ENCODE measurements at places on chromosomes 5 and 9.

DNA sequence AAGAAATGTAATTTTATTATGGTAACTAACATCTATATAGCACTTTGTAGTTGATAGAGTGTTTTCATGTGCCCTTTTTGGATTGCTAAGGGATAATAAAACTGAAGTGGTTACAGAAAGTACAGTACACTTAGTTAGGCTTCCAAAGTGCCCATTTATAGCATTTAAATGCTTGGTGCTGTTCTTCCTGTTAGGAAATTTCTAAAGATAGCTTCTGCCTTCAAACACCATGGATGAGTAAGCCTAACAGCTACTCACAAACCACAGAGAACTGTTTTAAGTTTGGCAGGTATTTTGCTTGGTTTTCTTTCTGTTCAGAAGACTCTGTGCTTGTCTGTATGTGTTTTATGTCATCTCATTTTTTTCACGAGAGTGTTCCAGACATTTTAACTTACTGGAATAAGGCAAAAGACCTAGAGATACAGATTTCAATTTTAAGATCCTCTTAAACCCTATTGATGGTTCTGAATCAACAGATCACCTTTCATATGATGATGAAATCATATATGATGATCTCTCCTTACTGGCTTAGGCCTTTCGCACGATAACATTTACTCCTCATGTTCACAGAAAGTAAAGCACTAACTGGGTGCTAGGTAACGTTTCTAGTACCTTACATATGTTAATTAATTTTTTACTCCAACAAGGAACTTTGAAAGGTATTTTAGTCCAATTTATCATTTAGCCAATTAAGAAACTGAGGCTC lies 4.4 kb downstream of the RIMOC1 start:
- no peak for DNase-seq

DNA sequence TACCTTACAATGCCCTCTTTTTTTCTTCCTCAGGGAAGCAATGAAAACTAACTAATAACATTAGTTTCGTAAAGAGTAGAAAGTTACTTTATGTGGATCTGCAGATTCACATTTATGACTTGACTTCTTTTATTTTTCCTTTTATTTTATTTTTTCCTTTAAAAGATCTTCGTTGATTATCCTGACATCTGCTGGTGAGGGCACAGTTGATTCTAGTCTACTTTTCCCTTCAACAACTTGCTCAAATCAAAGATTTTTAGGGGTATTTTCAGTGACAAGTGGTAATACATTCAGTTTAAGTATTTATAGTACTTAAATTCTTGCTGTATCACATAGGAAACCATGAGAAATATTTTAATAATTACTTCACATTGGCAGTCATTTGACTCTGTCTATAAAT lies 4.9 kb downstream of the EDIL3 start:
- no peak for DNase-seq

DNA sequence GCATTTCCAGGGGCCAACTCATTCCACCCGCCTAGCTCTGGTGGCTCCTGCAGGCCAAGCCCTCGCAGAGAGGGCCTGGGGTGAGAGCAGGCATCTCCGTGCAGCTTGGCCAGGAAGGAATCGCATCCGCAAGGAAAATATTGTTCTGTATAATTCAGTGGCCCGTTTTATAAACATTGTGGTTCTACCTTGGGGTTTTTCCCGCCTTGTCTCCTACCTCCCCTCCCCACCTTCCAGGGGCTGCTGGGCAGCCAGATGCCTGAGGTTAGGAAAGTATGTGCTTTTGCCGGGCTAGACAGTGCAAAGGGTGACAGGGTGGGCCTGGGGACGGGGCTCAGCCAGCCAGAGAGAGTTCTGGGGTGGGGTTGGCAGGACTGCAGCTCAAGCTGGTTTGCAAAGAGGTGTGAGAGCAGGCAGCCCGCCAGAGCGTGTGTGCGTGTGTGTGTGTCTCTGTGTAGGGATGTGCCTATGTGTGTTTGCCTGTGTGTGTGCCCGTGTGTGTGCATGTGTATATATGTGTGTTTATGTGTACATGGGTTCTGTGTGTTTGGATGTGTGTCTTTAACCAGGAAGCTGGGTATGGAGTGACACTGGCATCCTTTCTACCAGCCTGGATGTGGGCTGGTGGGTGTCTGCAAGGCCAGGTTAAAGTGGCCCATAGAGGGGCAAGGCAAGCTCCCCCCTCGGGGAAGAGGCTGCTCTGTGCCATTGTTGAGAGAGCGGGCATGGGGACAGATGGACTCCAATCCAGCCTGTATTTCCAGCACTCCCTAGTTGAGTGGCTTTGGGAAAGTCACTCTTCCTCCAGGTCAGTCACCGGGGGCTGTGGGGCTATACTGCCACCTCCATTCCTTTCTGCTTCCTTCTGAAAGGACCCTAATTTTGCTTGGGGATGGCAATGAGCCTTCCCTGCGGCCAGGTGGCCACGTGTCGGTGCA lies 10.6 kb upstream of the SLC2A6 start:
- DNase-seq = no peak

- no peak for DNase-seq
Observed at GRCh38 chr9:653856-654387, 187.6 kb upstream of the DMRT1 start.

DNA sequence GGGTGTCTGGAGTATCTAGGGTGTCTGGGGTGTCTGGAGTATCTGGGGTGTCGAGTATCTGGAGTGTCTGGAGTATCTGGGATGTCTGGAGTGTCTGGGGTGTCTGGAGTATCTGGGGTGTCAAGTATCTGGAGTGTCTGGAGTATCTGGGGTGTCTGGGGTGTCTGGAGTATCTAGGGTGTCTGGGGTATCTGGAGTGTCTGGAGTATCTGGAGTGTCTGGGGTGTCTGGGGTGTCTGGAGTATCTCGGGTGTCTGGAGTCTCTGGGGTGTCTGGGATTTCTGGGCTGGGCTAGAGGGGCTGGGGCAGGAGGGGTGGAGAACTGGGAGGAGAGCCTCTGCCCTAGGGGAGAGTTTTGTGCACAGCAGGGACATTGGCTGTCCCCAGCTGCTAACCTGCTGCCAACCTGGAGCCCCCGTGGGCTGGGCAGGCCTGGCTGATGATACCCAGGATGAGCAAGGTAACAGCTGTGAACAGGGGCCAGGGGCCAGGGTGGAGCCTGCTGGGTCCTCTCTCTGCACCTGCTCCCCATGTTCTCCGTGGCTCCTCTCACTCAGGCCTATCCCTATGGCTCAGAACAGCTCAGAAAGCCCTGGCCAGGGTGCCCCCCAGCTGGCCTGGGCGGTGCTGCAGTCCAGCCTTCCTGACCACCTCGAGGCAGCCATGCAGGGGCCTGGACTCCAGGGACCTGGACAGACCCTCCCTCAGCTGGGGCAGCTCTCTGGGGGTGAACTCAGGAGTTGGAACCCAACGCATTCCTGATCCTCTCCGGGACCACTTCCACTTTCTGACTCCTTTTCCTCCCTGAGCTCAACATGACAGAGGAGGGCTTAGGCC lies 29.9 kb downstream of the LHX3 start:
- no peak for DNase-seq
